ENCODE measurements at places on chromosomes 1 and 21.

GRCh38 chr1:66502086-66502485, 31.9 kb upstream of the SGIP1 start:
- DNase-seq = no peak

DNA sequence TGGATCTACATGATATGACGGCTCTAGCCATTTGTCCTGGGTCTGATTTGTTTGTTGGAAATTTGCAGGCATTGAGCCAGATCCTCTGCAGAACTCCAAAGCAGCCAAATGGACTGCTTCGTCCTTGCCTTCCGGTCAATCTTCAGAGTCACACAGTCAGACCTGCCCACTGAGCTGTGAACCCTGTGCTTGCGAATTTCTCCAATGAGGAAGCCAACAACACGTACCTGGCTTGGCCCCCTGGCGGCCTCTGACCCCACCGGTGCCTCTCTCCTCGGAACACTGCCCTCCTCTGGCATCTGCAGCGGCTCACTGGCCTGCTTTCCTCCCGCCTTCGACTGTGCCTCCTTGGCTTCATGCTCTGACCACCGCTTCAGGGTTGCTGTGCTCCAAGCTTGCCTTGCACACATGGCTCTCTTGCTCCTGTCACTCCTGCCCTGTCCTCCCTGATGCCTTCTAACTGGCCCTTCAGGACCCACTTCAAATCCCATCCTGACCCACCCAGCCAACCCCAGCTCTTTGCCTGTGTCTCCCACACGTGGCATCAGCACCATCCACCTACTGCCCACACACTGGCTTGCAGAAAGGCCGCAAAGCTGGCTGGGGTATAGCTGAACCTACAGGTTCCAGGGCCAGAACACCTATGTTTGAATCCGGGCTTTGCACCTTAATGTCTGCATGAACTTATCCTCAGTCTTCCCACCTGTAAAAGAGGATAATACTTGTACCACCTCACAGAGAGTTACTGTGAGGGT, 128.2 kb downstream of the KCNN3 start:
- DNase-seq = no peak

DNA sequence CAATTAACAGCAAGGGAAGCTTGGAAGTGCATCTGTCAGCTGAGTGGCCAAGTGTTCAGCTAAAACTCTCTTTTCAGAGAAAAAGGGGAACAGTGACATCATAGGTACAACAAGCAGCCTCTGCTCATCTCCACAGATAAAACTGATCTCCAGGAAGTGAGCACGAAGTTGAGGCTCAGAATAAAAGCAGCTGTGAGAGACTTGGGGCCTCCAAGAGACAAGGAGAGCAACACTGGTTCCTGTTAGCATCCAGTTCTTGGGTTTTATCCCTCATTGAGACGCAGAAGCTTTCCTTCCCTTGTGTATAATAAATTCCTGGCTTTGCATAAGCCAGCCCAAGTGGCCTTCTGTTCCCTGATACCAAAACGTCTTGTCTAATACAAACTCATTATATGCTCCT, 20.0 kb upstream of the CNN3 start:
- no peak for DNase-seq

DNA sequence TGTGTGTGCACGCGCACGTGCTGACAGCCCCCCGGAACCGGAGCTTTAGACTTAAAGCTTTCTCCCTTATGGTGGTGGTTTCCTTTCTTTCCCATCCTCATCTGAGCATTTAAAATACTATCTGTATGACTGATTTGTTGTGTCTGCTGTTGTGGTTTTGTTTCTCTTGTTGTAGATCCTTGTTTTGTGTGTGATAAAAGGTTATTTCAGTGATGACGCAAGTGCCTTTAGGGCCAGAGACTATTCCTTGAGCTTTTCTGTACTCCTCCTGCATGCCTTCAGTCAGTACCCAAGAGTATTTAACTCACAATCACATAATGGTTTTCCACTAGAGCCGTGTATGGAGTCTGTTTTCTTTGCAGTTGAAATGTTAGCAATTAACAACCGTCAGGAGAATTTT, 45.4 kb downstream of the LCA5L start:
- DNase-seq = no peak

DNA sequence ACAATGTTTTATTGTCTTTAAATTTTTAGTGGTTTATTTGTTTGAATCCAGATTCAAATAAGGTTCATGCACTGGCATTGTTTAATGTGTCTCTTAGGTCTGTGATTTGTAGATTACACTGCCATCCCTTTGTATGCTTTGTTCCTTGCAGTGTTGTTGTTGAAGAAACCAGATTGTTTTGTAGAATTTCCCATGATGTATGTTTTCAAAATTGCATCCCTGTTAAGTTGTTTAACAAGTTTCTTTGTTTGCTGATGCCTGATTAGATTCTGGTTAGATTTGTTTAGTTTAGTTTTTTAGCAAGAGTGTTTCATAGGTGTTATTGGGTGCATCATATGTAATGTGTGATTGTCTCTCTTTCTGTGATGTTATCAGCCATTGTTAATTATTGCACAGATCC, 5.5 kb upstream of the AVPR1B start:
- no peak for DNase-seq

DNA sequence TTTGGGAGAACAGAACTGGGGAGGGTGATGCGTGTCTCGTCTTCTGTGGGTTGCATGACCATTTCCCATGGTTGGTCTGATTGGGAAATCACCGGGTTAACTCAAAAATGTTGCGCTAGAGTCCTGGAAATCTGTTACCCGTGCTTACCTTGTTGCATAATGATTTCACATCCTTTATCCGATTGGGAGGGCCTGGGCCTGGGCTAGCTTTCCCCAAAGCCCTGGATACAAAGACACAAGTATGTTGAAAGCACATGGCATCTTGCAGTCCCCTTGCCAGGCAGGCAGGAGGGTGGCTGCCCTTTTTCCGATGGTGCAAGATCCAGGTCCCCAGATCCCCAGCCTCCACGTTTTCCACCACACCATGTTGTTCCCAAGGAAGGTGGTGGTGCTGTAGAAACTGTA, 582 bp downstream of the TRPM2 start:
- no peak for DNase-seq

GRCh38 chr1:74505928-74506710, 6.3 kb downstream of the LRRC53 start:
- DNase-seq = no peak

- no peak for DNase-seq
Measured at GRCh38 chr1:109783436-109783835, 19.7 kb upstream of the EPS8L3 start.

DNA sequence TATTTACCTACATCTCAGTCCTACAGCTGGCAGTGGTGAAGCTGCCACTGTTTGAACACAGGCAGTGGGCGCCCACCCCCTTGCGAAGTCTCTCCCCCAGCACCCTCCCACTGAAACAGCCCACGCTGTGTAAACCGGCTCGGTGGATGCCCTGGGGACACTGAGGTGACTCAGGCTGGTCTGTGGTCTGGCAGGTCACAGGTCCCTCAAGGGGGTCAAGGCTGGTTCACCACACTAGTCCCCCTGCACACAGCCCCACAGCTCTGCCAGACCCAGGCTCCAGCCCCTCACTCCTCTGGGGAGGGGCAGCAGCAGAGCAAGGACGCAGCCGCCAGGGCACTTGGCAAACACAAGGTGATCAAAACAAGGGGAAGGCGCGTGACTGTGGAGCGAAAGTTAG, 7.6 kb downstream of the CHD5 start:
- no peak for DNase-seq

DNA sequence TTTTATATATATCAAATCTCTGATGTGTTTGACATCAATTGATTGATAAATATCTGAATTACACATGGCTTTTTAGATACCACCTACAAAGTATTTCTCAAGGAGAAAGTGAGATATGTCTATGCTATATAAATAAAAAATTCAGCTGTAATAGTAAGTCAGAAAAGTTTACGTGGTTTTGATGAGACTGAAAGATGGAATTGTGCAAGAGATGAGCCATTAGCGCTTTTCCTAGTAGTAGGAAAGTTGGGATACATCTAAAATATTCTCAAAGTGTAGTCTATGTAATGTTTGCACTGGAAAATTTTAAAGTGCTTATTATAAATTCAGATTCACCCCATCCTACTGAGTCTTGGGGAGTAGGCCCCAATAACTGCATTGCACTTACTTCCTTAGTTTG, 49.1 kb downstream of the SGIP1 start:
- no peak for DNase-seq

GRCh38 chr1:219277304-219278105, 103.8 kb downstream of the LYPLAL1 start:
- no peak for DNase-seq

DNA sequence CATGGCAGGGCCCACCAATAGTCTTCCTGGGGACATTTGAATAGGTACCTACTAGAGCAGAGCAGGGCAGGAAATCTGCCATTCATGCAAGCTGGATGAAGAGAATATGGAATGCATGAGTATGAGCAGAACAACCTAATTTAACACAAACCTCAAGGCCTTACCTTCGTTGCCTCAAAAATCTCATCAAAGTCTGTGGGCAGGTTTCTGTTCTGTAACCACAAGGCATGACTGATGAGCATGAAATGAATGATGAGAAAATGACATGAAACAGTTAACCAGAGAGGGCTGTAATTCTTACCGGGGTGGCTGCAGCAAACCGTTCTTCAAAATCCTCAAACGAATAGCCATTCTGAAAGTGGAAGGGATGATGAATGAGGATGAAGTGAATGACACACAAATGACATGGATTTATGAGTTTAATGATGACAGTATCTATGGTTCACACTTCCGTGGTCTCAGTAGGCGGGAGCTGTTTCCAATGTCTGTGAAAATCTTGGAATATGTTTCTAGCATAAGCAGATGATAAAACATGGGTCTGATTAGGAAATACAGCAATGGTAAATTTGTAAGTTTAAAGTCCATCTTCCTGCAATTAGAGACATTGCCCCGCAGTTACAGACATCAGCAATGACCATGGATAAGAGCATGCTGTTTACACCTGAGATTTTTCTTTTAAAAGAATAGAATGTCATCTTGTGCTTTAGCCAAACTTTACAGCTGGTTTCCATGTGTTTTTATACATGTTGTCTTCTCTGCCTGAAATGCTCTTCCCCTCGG, 67.6 kb upstream of the C8B start:
- DNase-seq = no peak

GRCh38 chr1:205374210-205375078, 17.7 kb upstream of the KLHDC8A start:
- no peak for DNase-seq

- no peak for DNase-seq
Measured at GRCh38 chr1:3889936-3890335, 10.1 kb downstream of the C1orf174 start.

GRCh38 chr1:151897991-151898431, 11.3 kb downstream of the THEM4 start:
- DNase-seq = no peak

DNA sequence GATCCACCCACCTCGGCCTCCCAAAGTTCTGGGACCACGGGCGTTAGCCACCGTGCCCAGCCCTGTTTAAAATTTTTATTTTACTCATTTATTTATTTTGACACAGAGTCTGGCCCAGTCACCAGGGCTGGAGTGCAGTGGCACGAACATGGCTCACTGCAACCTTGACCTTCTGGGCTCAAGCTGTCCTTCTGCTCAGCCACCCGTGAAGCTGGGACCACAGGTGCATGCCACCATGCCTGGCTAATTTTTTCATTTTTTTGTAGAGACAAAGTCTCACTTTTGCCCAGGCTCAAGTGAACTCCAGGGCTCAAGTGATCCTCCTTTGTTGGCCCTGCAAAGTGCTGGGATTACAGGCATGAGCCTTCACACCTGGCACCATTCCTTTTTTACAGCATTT, 27.5 kb upstream of the DNAJC6 start:
- no peak for DNase-seq

DNA sequence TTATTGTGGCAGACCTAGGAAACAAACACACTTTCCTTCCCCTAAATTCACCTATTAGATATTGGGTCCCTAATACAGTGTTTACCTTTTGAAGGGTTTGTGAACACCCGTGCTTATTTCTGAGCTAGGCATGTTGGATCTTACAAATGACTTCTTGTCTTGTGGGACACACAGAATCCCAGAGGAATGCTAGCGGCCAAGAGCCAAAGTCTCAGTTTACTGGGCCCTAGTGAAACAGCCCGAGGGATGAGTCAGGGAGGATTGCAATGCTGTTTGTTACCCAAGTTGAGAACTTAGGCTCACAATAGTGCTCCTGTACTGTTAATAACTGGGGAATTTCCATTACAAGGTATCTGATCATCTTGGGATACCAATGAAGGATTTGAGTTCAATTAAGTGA, 100.1 kb upstream of the AKT3 start:
- DNase-seq = no peak

- DNase-seq = no peak
Measured at GRCh38 chr1:41523949-41524675, 39.6 kb upstream of the EDN2 start.

GRCh38 chr1:246219508-246220030, 287.5 kb downstream of the SMYD3 start:
- no peak for DNase-seq

- DNase-seq = peak; percentile 4
Measured at GRCh38 chr21:39849014-39849655, 18.1 kb upstream of the PCP4 start.

DNA sequence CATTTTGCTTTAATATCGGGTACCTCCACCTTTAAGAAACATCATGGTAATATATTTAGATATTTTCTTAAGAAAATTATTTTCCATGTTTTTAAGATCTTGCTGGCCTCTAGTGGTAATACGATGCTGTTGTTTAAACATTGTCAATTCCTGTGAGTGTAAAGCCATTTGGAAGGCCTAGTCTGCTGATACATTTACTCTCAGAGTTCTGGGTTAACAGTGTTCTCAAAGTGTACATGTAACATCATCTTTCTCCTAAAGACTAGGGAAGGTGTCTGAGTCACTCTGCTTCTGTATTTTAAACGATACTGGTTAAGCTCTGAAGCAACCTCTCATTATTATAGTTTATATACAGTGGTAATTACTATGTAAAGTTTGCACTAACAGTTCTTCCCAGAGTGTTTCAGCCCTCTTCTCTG, 189.1 kb downstream of the RASAL2 start:
- no peak for DNase-seq

- DNase-seq = peak; percentile 36
Measured at GRCh38 chr21:22791986-22792560, 1793.9 kb downstream of the NCAM2 start.

DNA sequence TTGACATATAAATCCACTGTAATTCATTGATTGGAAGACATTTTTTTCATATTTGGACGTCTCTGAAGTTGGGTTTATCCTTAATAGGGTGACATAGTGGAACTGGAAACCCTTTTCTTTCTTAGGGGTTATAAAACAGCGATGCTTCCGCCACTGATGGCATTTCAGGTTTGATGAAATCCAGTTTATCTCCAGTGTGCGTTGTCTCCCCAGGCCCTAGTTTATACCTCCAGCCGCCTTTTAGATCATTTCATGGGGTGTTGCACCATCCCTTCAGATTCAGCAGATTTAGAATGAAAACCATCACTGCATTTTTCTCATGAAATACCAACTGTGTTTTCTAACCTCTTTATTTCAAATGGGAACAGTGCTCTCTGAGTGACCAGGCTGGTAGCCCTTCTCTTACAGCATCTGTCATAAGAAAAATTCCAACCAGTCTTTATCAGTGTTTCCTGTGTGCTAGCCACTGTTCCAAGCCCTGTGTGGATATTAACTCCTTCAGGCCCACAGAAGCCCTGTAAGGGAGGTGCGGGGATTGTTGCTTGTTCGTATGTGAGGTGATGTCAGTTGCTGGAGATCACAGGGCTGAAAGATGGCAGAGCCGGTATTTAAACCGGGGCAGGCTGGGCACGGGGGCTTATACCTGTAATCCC, 19.0 kb downstream of the H6PD start:
- no peak for DNase-seq

All from forelimb muscle (tissue), 1 donor.